ENCODE measurements at places on chromosomes 12 and 14. TPM values are rescaled to one million over a fixed set of nuclear protein-coding genes. Genes with fewer than 3 reads are reported as not detected.

The SERPINA9 gene
- not detected for total RNA-seq

The PPHLN1 gene
- 37.5 TPM for total RNA-seq

The RPL10L gene
- not detected for total RNA-seq

DNA sequence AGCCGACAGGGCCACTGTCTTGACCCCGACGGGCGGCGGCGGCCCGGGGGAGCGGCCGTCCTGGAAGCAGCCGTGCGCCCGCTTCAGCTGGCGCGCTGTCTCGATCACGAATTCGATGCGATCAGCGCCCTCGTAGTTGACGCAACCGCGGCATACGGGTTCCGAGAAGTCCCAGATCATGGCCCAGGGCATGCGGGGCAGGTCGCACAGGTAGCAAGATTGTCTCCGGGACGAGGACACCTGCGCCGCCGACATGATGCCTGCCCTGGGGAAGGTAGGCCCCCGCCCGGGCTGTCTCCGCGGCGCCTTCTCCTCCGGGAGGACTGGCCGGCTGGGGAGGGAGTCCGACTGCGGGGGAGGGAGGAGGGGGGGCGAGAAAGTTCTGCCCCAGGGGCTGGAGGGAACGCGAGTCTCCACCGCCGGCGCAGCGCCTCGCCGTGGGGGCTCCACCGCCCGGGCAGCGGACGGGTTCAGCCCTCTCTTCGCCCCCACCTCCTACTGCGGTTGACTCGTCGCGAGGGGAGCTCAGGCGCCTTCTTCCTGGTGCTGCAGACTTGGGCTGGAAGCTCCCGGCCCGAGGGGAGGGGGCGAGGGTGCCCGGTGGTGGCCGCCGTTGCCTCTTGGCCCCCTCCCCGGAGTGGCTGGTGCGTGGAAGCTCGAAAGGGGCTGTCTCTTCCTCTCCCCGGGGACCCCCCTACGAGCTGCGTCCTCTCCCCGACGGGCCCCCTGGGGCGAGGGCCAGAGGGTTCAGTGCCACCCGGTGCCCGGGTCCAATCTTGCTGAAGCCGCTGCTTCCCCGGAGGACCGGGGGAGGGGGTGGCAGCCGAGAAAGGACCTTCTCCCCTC lies 747 bp downstream of the IRF2BPL start:
- DNase-seq: peak; percentile 79

The RNASE1 gene
- total RNA-seq: 295 TPM

DNA sequence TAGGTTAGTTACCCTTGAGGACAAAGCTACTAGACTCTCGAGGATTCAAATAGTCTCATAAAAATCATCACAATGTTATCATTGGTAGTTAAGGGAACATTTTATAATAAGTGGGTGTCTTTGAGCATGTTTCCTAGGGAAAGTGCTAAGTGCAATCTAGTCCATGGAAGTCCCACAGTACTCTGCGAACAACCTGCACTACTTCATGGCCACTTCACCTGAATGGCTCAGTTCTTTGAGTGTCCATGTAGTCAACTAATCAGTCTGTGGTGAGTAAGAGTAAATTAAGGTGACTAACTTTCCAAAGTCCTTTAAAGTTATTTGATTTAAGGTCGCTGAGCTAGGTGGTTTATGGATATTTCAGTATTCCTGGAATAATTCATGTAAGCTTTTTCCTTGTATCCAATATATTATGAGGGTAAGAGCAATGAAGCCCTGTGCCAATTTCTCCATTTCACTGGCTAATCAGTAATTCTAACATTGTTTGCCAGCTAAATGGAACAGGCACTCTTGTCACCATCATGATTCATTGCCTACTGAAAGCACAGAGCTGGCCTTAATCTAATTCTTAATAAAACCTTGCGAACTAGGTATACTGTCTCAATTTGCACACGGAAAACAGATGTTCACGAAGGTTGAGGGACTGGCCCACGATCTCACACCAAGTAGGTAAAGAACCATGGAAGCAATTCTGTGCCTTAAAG lies 495.1 kb downstream of the APAF1 start:
- DNase-seq: no peak

DNA sequence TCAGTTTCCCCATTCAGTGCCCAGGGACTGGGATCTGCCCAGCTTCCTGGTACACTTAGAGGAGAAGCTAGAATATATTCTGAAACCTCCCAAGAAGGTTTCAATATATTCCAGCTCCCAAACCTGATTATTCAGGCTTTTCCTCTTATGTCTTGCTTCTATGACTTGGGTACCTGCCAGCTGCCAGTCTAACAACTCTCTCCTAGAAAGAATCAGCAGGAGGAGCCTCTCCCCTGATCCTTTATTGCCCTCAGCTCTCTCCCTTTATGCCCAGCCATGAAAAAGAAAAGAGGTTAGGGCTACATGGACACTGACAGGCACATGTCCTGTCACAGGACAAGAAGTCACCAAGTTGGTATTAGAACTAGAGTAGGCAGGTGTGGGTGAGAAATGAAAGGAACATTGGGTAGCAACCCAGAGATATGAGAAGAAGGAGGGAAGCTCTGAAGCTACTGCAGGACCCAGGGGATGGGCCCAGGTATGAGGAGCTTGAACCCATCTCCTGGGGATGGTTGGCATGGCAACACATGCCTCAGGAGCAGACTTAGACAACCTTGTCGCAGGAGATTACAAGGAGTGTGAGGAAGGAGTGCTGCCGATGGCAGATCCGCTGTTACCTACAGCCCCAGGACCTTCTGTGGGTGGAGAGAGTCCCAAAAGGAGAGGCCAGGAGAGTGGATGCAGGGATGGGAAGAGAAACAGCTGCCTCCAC lies 2.0 kb upstream of the CACNB3 start:
- DNase-seq: no peak

- DNase-seq: no peak
Measured at GRCh38 chr12:68435816-68436215, 103.7 kb upstream of the MDM1 start.

The MDGA2 gene
- total RNA-seq: 0.09 TPM

DNA sequence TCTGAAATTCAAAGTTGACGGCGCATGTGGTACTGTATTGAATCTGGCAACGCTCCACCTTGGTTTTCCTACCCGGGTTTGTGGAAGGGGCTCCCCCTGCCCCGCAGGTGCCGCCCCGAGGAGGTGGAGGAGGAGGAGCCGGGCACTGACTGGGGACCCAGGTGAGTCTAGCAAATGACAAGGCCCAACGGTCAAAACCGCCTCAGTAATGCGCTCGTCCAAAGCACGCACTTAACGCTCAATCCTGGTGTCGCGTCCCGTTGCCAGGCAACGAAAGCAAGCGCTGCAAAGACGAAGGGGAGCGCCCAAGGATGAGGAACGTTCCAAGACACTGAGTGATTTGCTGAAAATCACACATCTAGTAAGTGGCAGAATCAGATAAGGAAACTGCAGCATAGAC lies 24.0 kb upstream of the CLEC4E start:
- DNase-seq: no peak

DNA sequence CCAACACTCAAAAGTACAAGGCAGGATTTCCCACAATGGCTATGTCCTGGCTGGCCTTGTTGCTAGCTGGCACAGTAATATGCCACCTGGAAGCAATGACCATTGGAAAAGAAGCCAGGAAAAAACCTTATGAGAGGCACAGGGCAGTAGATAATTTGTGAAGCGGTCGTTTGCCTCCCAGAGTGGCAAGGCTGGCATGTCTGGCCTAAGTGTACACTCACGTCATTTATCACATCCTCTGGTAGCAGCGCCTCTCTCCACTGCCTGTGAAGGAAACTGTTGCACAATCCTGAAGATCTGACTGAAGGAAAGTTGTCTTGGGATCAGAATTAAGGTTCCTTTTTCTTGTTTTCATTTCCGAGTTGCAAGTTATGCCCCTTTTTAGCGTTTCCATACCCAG lies 408.5 kb downstream of the ZFP36L1 start:
- peak; percentile 62 for DNase-seq

DNA sequence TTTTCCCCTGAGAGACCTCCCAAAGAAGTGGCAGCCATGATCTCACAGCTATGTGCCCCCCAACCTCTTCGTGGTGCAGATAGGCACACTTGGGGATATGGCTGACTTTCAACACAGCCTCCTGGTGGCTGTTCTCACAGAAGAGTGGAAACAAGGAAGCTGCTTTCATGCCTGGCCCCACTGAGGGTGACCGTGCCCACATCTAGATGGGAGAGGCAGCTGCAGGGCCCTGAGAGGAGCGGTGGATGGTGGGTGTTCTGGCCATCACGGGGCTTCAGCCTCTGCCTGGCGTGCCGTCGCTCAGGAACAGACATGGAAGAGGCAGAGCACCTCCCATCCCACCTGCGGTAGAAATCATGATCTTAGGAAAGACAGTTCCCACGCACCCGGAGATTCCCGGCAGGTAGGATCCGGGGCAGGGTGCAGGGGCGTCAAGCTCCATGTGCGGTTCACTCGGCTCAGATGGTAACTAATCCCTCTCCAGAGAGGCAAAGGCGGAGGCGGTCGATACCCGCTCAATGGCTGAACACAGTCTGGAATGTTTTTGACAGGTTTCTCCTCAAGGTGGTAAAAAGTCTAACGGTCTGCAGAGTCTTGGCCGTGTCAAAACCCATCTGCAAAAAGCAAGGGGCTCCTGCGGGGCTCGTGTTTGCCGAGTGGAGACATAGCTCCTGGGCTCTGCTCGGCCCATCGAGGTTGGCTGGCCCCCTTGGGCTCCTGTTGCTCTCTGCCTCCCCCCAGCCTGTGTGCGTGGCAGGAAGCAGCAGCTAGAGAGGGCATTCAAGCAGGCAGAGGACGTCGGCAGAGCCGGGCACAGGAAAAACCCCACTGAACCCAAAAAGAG lies 225.2 kb upstream of the RTL1 start:
- DNase-seq: peak; percentile 10

- peak; percentile 46 for DNase-seq
Measured at GRCh38 chr14:99511421-99512109, 30.4 kb downstream of the CCNK start.

DNA sequence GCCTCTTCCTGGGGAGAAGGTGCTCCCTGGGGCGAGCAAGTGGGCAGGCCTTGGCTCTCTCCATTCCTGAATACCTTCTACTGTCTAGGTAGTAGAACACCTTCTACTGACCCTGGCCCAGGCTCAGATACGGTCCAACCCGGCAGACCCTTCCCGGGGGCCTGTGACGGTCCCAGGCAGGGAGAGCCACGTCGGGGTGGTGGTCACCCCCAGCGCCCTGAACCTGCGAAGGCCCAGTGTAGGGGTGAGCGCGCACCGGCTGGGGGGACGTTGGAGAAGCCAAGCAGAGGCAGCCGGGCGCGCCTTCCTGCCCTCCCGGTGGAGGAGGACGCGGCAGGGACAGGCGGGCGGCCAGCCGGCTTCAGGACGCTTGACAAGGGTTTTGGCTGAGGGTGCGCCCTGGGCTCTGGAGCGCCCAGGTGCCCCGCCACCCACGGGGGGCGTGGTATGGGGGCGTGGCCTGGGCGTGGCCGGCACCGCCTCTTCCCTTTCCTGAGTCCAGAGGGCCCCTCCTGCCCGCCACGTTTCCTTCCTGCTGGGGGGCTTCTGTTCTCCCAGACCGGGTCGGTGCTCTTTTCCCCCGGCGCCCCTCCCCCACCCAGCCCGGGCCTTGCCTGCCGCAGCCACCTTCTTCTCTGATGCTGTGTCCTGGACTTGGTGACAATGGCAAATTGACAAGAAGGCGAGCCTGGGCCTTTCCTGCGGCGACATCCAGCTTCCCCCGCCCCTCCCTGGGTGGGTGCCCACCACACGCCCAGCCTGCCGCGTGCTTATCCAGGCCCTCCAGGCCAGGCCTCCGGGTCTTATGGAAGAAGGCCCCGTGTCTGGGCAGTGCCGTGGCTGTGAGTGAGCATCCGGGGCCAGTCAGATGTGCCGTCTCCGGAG lies 24.5 kb upstream of the PPP1R13B start:
- DNase-seq: peak; percentile 80

The CDC42BPB gene
- total RNA-seq: 57.3 TPM

The OLR1 gene
- total RNA-seq: not detected

DNA sequence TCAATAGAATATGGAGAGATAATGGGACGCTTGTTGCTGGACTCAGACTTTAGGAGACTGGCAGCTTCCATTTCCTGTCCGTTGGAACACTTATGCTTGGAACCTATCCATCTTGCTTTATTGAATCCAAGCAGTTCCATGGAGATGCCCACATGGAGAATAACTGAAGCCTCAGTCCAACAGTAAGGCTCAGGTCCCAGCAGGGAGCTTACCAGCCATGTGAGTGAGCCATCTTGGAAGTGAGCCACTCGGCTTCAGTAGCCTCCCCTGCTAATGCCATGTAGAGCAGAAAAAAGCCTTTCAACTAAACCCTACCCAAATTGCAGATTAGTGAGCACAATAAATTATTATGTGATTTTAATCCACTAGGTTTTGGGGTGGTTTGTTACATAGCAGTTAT lies 538.8 kb upstream of the STXBP6 start:
- DNase-seq: no peak

DNA sequence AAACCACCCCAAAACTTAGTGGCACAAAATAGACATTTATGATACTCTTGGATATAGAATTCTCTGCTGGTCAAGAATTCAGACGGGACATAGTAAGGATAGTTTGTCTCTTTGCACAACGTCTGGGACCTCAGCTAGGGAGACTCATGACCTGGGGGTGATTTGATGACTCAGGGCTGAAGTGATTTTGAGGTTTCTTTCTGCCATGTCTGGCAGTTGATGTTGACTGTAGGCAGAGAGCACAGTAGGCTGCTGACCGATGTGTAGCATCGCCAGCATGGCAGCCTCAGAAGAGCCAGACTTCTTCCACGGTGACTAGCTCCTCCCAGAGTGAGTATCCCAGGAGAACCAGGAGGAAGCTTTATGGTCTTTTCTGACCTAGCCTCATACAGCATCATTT lies 88.9 kb upstream of the FRMD6 start:
- DNase-seq: no peak

DNA sequence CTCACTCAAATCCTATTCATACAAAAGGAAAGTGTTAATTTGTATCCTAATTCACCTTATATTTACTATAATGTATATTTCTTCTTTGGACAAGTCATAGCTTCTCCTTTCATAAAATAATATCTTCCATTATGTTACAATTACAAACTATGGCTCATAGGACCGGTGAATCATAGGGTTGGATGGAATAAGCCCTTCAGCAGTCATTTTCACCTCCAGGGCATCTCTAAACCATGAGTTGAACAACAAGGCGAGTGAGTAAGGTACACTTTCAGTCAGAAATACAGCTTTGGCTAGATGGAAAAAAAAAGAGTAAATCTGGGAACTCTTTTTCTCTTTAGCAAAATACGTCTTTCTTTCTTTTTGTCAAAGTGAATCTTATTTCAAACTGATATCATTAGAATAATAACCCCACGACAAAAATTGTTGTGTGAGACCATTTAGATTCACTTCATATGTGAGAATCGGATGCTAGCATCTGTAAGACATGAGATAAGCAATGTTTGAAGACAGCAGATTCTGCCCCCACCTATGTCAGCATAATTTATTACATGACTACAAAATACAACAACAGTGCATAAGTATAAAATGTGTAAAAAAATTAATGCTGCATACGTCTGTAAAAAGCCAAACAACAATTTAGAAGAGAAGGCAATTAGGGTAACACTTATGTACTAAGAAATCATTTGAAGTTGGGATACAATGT lies 184.4 kb upstream of the SLC38A2 start:
- no peak for DNase-seq
